Hindlimb muscle (tissue), 1 donor: ENCODE measurements at places on chromosomes 16 and 17. TPM values are rescaled to one million over a fixed set of nuclear protein-coding genes. Genes with fewer than 3 reads are reported as not detected.

ZMYND15 gene
- polyA plus RNA-seq = 0.97 TPM

KRT40 gene
- 3.9 TPM for polyA plus RNA-seq

- no peak for DNase-seq
Observed at GRCh38 chr16:967077-967541, 3.7 kb downstream of the LMF1 start.

SPNS1 gene
- 30.7 TPM for polyA plus RNA-seq
